ENCODE measurements at places on chromosomes 1 and 21. TPM values are rescaled to one million over a fixed set of nuclear protein-coding genes. Genes with fewer than 3 reads are reported as not detected.

The BMP8B gene
- total RNA-seq: 0.71 TPM

- H3K4me3 ChIP-seq: no peak overlapping the region
- no peaks in the 10 kb centered on the region for H3K27me3 ChIP-seq
- DNase-seq: no peak
- no peak overlapping the region for H3K27ac ChIP-seq
- no peaks in the 10 kb centered on the region for H3K36me3 ChIP-seq
These were observed 285.1 kb upstream of the AJAP1 start for GRCh38 chr1:4369335-4369734.

GRCh38 chr1:53376041-53376461, 48.2 kb upstream of the LRP8 start:
- no peaks in the 10 kb centered on the region for H3K27me3 ChIP-seq
- H3K36me3 ChIP-seq: no peaks in the 10 kb centered on the region
- no peak overlapping the region for H3K4me3 ChIP-seq
- H3K27ac ChIP-seq: no peak overlapping the region
- peaks cover 19% of the 10 kb centered on the region for H3K4me1 ChIP-seq
- no peak for DNase-seq

The SPRR1B gene
- total RNA-seq: not detected

- peak; percentile 65 for DNase-seq
- peaks cover 19% of the 10 kb centered on the region for H3K4me1 ChIP-seq
- peaks cover 13% of the 10 kb centered on the region for H3K27me3 ChIP-seq
- H3K36me3 ChIP-seq: no peaks in the 10 kb centered on the region
- H3K4me3 ChIP-seq: peak overlapping the region; percentile 26
These were observed 12.0 kb upstream of the ADORA3 start for GRCh38 chr1:111515291-111516004.

- H3K4me1 ChIP-seq: peaks cover 28% of the 10 kb centered on the region
- H3K27me3 ChIP-seq: no peaks in the 10 kb centered on the region
- no peak overlapping the region for H3K4me3 ChIP-seq
- no peaks in the 10 kb centered on the region for H3K36me3 ChIP-seq
- peak; percentile 83 for DNase-seq
- H3K27ac ChIP-seq: peak overlapping the region; percentile 67
These were observed 166.8 kb upstream of the IVNS1ABP start for GRCh38 chr1:185483664-185484450.

- H3K36me3 ChIP-seq: no peaks in the 10 kb centered on the region
- no peaks in the 10 kb centered on the region for H3K27me3 ChIP-seq
- H3K27ac ChIP-seq: no peak overlapping the region
These were observed 32.6 kb upstream of the RGS8 start for GRCh38 chr1:182716740-182717720.

The ZMYM1 gene
- 15.4 TPM for total RNA-seq

GRCh38 chr1:170044187-170044586, 30.3 kb downstream of the KIFAP3 start:
- no peak overlapping the region for H3K4me3 ChIP-seq

DNA sequence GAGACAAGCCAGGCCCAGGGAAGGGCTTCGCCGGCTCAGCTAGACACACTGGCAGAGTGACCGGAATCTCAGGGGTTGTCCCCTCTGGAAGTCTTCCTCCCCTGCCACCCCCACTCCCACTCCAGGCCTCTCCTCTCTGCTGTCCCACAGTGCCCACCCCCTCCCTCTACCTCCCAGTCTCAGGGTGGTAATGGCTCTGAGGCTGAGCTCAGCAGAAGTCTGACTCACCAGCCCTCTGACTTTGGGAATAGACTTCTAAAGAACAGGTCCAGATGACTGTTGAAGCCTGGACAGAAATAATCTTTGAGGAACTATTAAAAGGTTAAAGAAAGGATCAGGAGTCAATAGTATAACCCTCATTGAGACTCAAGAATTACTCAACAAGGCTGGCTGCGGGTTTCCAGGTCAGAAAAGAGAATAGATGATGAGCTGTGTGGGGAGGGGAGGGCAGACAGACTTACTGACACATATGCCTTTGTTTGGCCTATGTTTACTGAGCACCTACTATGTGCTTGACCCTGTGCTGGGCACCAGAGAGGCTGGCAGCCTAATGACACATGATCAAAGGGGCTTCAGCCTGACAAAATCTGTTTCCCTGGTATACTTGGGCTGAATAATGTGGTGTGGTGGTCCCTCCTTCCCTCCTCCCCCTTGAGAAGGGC, 8.2 kb downstream of the HCRTR1 start:
- H3K27me3 ChIP-seq: no peaks in the 10 kb centered on the region
- H3K4me1 ChIP-seq: peaks cover 26% of the 10 kb centered on the region
- peaks cover 56% of the 10 kb centered on the region for H3K36me3 ChIP-seq
- DNase-seq: no peak

The LYPLA2 gene
- 23.5 TPM for total RNA-seq

The AMY1A gene
- total RNA-seq: not detected

DNA sequence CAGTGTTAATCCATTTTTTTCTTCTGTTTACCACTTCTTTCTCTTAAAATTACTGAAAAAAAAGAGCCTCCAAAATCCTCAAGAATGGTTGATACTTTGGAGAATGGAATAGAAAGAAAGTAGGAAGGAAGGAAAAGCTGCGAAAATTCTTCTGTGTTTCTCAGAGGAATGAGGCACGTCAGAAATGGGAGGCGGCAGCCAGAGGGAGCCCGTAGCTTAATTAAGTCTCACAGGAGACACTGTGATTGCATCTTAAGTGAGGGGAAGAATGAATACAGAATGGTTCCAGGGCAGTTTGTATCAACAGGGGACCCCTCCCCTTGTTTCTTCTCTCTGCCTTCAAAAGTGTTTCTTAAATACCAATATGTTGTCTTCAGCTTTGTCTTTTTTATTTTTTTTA, 1099.5 kb downstream of the PLA2G4A start:
- no peaks in the 10 kb centered on the region for H3K27me3 ChIP-seq
- no peak overlapping the region for H3K27ac ChIP-seq
- no peaks in the 10 kb centered on the region for H3K4me1 ChIP-seq
- no peaks in the 10 kb centered on the region for H3K36me3 ChIP-seq

DNA sequence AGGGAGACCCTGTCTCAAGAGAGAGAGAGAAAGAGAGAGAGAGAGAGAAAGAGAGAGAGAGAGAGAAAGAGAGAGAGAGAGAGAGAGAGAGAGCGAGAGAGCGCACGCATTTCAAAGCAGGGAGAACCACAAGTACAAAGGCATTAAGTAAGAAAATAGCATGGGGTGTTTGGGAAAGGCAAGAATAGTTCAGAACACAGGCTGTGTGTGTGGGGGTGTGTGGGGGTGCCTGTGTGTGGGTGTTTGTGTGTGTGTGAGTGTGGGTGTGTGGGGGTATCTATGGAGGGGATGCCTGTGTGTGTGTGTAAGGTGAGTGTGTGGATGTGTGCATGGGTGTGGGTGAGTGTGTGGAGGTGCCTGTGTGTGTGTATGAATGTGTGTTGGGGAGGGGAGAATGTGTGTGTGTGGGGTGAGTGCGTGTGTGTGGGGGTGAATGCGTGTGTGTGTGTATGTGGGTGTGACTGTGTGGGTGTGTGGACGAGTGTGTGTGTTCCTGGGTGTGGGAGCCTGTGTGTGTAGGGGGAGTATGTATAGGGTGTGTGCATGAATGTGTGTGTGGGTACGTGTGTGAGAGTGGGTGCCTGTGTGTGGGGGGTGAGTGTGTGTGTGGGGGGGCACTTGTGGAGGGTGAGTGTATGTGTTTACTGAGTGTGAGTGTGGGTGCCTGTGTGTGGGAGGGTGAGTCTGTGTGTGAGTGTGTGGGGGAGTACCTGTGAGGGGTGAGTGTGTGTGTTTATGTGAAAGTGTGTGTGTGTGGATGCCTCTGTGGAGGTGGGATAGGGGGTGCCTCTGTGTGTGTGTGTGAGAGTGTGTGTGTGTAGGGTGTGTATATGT, 19.1 kb upstream of the HDAC1 start:
- no peak for DNase-seq
- no peaks in the 10 kb centered on the region for H3K36me3 ChIP-seq
- no peak overlapping the region for H3K27ac ChIP-seq
- no peaks in the 10 kb centered on the region for H3K4me1 ChIP-seq
- H3K27me3 ChIP-seq: peaks cover 57% of the 10 kb centered on the region
- no peak overlapping the region for H3K4me3 ChIP-seq

- H3K36me3 ChIP-seq: no peaks in the 10 kb centered on the region
- H3K4me1 ChIP-seq: peaks cover 3% of the 10 kb centered on the region
- no peak for DNase-seq
- H3K27ac ChIP-seq: no peak overlapping the region
These were observed 89.3 kb upstream of the CNIH3 start for GRCh38 chr1:224526771-224527170.

The PRXL2B gene
- 8.9 TPM for total RNA-seq

The RNF207 gene
- total RNA-seq: 16.4 TPM

The CELA2B gene
- 2.7 TPM for total RNA-seq

- no peak overlapping the region for H3K27ac ChIP-seq
- H3K27me3 ChIP-seq: no peaks in the 10 kb centered on the region
- no peaks in the 10 kb centered on the region for H3K4me1 ChIP-seq
These were observed 7.6 kb upstream of the BEND5 start for GRCh38 chr1:48784301-48784700.

The PLEKHO1 gene
- total RNA-seq: 64.6 TPM

DNA sequence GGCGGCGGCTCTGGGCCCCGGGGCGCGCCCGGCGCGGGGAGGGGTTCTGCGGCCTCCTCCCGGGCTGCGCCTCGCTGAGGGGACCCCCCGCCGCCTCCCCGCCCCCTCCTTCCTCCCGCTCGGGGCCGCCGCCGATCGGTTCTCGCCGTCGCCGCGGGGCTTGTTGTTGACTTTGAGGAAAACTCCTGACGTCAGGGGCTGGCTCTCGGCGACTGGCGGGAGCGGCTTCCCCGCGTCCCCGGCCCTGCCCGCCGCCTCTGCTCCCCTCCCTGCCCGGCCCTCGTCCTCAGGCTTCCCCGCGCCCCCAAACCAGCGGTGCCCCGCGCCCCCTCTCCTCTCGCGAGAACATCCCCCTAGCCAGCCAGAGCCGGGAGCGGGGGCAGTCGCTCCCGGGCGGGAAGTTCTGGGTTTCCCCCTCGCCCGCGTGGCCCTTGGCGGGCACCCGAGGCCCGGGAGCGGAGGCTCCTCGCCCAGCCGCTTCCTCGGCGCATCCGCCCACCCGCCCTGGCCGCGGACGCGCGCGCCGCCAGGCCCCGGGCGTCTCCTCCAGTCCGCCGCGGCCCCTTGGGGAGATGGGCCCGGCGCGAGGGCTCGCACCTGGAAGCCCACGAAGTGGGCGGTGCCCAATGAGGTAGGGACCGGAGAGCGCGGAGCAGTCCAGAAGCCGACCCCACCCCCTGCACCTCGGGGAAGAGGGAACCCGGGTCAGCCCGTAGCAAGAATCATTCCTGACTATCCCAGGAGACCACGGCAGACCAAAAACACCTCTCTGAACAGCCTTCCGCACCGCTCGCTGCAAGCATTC, 611 bp upstream of the AKT3 start:
- peaks cover 5% of the 10 kb centered on the region for H3K4me1 ChIP-seq
- peak overlapping the region; percentile 82 for H3K27ac ChIP-seq
- H3K36me3 ChIP-seq: no peaks in the 10 kb centered on the region

DNA sequence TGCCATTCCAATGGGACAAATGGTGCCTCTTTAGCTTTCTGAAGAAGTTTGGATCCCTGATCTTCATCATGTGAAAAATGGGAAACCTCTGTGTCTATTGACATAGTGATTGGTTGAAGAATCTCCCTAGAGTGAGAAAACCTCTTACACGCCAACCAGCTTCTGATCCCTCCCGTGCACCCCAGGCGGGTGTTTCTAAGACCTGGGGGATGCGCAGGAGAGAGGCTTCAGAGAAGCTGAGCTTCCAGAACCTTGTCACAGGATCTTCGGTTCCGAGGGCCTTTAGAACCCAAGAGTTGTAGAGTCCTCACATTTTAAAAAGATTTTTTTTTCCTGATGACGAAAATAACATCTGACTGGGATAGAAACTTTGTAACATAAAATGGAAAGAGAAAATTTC, 11.3 kb downstream of the PODN start:
- peak overlapping the region; percentile 25 for H3K27ac ChIP-seq
- H3K4me3 ChIP-seq: no peak overlapping the region
- H3K27me3 ChIP-seq: no peaks in the 10 kb centered on the region

The COL16A1 gene
- 229 TPM for total RNA-seq

- no peak overlapping the region for H3K4me3 ChIP-seq
- H3K27ac ChIP-seq: peak overlapping the region; percentile 75
- DNase-seq: peak; percentile 47
- H3K4me1 ChIP-seq: peaks cover 7% of the 10 kb centered on the region
- peaks cover 15% of the 10 kb centered on the region for H3K27me3 ChIP-seq
- no peaks in the 10 kb centered on the region for H3K36me3 ChIP-seq
These were observed 49.1 kb downstream of the ELK4 start for GRCh38 chr1:205582471-205583291.

DNA sequence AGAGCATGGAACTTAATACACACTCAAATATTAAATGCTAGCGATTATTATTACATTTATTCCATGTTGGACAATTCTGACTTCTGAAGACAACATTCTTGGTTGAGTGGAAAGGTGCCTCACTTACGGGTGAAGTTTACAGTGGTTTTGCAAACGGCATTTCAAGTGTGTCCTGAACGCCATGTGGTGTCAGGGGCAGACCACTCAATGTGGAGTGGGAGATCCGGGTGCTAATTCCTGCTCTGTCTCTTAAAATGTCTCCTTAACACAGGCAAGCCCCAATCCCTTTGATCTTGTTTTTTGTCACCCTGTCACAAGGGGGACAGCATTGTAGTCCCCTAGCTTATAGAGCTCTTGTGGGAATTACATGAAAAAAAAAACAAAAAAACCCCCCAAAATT, 5.6 kb upstream of the TDRD10 start:
- no peaks in the 10 kb centered on the region for H3K36me3 ChIP-seq
- peaks cover 4% of the 10 kb centered on the region for H3K4me1 ChIP-seq
- peaks cover 45% of the 10 kb centered on the region for H3K27me3 ChIP-seq

The CD1C gene
- total RNA-seq: 1.1 TPM

GRCh38 chr21:45439161-45439872, 34.4 kb downstream of the COL18A1 start:
- peak overlapping the region; percentile 29 for H3K4me3 ChIP-seq
- H3K4me1 ChIP-seq: peaks cover 38% of the 10 kb centered on the region
- peak overlapping the region; percentile 81 for H3K27ac ChIP-seq
- peak; percentile 92 for DNase-seq

- H3K36me3 ChIP-seq: no peaks in the 10 kb centered on the region
- no peaks in the 10 kb centered on the region for H3K27me3 ChIP-seq
- no peak overlapping the region for H3K4me3 ChIP-seq
- no peak overlapping the region for H3K27ac ChIP-seq
- peaks cover 6% of the 10 kb centered on the region for H3K4me1 ChIP-seq
These were observed 201.7 kb downstream of the CRB1 start for GRCh38 chr1:197469620-197470210.

The ARHGEF10L gene
- total RNA-seq: 14.1 TPM

GRCh38 chr1:116794804-116795481, 40.7 kb downstream of the CD2 start:
- H3K4me3 ChIP-seq: no peak overlapping the region
- no peaks in the 10 kb centered on the region for H3K27me3 ChIP-seq
- no peaks in the 10 kb centered on the region for H3K36me3 ChIP-seq
- DNase-seq: peak; percentile 34
- H3K4me1 ChIP-seq: no peaks in the 10 kb centered on the region
